HS-27A (cell line): ENCODE measurements at places on chromosomes 7 and 10.

DNA sequence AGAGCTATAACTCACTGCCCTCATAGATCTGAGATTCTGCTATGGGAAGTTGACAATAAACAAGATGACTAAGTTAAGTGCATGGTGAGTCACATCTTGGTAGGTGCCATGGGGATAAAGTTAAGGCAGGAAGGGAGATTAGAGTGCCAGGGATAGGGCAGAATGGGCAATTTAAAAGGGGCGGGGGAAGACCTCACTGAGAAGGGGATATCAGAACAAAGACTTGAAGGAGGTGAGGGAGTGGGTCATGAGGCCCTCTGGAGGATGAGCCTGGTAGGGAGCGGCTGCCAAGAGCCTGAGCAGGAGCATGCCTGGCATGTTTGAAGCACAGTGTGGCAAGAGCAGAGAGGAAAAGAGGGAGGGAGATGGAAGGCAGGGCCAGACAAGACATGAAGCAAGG lies 34.8 kb upstream of the INMT start:
- DNase-seq: no peak

GRCh38 chr10:88582806-88583583 lies at the start of gene RNLS:
Gene RNLS, minus strand, starts transcription at chr10:88583318.
- DNase-seq: no peak

DNA sequence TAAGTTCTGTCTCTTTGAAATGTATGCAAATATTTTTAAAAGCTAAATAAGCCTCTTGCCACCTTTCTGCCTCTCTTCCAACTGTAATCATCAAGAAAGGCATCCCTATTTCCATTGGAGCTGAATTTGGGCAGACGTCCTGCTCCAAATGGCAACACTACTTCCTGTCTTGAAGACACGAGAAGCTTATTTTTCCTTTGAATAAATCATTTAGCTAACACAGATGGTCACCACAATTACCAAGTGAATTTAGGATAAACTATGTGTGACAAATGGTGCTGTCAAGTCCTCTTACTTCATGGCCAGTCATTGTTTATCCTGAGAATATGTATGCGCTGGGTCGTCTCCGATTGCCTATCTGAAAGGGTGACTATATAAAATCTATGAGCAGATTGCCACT lies 268.0 kb downstream of the ANKRD7 start:
- DNase-seq: no peak

- peak; percentile 12 for DNase-seq
These were observed 19.1 kb upstream of the ARMS2 start for GRCh38 chr10:122435212-122435827.

DNA sequence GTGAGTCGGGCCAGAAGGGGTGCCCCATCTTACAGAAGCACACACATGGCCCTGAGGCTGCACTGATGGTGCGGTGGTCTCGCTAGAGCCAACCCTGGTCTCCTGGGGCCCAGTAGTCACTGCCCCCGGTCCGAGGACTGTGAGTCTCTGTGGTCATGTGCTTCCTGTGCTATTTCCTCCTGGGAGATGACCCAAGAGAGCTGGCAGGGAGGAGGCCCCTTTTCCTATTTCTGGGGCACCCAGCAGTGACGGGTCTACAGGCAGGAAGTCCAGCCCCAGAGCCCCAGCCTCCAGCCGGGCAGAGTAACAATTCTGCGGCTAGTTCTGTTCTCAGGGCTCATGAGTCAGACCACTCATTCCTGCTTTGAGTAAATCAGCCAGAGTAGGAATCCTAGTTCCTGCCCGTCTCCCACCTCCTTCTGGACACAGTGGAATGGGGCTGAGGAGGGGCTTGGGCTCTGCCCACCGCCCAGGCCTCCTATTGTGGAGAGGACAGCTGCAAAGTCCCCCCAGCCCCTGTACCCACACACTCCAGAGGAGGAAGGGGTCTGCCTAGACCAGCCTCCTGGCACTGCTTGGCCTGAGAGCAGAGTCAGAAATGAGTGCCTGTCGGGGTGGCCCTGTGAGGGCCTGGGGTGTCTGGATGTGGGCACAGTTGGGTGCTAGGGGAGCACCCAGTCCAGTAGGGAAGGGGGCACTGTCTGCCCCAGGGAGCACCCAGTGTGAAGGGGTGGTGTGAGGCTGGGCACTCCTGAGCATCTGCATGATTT lies 80.5 kb upstream of the PPIF start:
- peak; percentile 51 for DNase-seq

DNA sequence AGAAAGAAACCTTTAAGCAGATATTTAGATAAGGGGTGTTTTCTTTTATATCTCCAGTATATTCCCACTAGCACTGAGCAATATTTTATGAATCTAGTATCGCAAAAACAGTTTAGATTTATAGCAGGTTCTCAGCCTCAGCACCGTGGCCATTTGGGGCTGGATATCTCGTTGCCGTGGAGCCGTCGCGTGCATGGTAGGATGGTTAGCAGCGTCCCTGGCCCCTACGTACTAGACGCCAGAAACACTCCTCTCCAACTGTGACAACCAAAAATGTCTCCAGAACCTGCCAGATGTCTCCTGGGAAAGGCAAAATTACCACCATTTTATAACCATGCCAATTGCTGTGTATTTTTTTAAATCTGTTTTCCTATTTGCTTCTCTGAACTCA lies 172.9 kb downstream of the CACNB2 start:
- no peak for DNase-seq
